Bronchus fibroblast of lung (primary cell): ENCODE measurements at places on chromosomes 11 and 22. TPM values are rescaled to one million over a fixed set of nuclear protein-coding genes. Genes with fewer than 3 reads are reported as not detected.

The GDPD4 gene
- total RNA-seq: not detected in 2 replicates

The TMEM126B gene
- 68.4 and 70.0 TPM in 2 replicates for total RNA-seq

The TMPRSS5 gene
- total RNA-seq: under 0.01 TPM in 2 replicates

The MMP13 gene
- total RNA-seq: not detected in 2 replicates

The KCNC1 gene
- total RNA-seq: not detected in 2 replicates

The PKNOX2 gene
- total RNA-seq: 0.84 and 1.2 TPM in 2 replicates

The OR51A7 gene
- not detected in 2 replicates for total RNA-seq

The MPPED1 gene
- total RNA-seq: not detected in 2 replicates

The MUC2 gene
- not detected in 2 replicates for total RNA-seq

The GGTLC3 gene
- not detected in 2 replicates for total RNA-seq

The ASCL2 gene
- not detected in 2 replicates for total RNA-seq

The OR56A1 gene
- not detected in 2 replicates for total RNA-seq

The GAL3ST1 gene
- total RNA-seq: 0.17 and 0.30 TPM in 2 replicates

The KDM4D gene
- total RNA-seq: 2.1 and 2.7 TPM in 2 replicates

The PHOX2A gene
- not detected in 2 replicates for total RNA-seq

The OR10A2 gene
- not detected in 2 replicates for total RNA-seq

The SCN3B gene
- not detected in 2 replicates for total RNA-seq

The OPCML gene
- total RNA-seq: not detected in 2 replicates

The RTN4R gene
- 3.2 and 3.4 TPM in 2 replicates for total RNA-seq
